ENCODE measurements at places on chromosomes 7 and 10.

DNA sequence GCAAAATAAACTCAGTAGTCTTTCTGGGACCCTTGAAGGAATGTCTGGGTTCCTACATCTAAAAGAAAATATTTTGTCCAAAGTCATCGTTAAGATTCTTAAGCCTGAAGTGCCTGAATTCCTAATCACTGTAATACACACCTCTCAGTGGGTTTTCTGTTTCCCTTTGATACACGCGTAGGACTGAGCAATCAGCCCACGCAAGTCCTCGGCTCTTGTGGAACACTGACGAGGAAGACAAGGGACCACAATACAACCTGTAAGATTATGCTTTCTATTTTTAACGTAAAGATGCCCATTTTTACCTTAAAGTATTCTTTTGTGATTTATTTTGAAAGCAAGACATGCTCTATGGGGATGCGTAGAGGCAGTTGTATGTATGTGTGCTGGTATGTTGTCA is 472.8 kb upstream of the CELF2 start:
- DNase-seq = no peak

DNA sequence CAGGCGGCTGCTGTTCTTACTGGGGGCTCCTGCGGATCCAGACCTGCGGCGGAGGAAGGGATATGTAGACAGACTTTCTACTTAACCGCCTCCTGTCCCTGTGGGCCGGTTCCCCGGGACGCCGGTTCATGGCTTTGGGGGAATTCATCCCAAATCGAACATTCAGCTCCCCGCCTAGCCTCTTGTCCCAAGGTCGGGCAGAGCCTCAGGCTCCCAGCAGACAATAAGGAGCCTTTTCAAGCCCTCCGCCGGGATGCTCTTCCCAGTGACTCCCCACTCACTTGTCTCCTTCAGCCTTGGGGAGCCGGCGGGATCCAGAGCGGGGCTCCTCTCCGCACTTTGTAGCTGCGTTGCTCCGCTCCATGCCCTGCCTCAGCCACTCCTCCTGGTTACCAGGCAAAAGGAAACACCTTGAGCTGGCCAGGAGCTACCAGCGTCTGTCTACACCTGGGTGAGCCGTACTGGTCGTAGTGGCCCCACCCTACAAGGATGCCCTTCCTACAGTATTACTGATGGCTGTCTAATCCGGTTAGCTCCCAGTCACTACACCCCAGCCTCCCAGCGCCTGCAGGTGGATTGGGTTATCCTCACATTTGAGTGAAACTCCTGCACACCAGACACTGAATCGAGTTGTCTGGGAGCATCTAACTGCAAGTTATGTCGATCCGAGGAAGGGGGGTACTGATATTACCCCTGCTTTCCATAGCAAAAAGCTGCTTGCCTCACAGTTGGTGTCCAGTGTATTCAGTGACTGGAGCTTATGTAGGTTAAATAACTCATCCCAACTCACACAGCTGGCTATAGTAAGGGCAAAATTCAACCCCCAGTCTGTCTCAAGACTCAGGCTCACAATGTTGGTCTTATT is at the start of gene C10orf95:
C10orf95 (minus strand) TSS at position 439 of the 865 bp plus-strand sequence. CDS start 450 bp downstream, outside the sequence.
- DNase-seq = no peak

- DNase-seq = no peak
Measured at GRCh38 chr7:4136501-4137110, 545.5 kb upstream of the FOXK1 start.

DNA sequence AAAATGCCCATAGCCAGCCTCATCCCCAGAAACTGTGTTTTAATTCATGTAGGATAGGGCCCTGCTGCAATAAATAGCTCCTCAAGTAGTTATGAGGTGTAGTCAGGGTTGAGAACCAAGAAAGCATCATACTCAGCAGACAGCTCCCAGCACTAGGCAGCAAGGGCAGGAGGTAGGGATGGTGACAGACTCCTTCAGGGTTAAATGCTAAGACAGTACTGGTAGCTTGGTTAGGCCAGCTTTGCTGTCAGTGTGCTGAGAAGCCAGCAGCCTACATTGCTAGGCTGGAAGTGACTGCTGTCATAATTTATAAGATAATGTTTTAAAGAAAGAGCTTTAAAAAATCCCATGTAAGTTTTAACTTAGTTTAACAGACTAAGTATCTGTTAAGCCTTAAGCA is 113.9 kb upstream of the IMMP2L start:
- no peak for DNase-seq

GRCh38 chr7:95411036-95411435 is 14.9 kb upstream of the PON3 start:
- no peak for DNase-seq

DNA sequence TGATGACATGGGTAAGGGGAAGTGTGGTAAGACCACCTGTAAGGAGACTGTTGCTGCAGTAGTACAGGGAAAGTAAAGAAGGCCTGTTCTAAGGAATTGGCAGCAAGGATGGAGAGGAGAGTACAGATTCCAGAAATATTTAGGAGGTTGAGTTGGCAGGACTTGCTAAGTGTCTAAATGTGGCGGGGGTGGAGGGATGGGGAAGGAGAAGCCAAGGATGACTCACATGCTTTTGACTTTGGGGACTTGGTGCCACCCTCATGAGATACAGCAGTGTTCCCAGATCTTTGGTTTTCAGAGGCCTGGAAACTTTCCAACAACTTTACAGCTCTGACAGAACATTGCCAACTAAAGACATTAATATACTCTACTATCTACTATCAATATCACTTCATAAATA is 45.4 kb downstream of the CDK6 start:
- DNase-seq = no peak

DNA sequence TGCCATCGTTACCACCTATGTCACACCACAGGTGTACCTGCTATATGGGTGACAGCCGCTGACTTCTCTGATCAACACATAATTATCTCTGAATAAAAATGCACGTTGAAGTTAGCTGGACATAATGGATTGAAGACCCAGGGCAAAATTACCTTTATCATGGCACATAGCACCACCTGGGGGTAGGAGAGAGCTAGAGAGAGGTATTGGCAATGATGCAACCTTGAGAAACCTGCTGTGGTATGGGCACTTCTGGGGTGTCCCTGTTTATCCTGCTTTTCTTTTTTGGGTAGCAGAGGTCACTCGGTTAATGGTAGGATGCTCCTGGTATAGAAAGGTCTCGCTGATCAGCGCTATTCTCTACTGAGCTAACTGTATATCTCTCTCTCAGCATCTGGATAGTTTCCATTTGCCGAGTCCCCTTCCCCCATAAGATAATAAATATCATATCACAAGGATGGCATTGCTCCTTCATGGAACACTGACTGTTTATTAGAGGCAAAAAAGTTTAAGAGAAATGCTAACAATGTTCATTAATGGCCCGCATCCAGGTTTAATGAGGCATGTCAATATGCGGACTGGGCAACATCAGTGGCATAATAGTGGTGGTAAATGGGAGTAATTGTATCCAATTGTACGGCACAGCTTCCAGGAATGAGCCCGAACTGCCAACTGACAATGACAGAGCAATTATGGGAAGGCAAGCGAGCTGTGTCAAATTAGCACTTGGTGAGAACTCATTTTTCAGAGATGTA is 323.1 kb downstream of the TFEC start:
- no peak for DNase-seq

GRCh38 chr7:46220066-46220630 is 299.1 kb upstream of the IGFBP3 start:
- no peak for DNase-seq

DNA sequence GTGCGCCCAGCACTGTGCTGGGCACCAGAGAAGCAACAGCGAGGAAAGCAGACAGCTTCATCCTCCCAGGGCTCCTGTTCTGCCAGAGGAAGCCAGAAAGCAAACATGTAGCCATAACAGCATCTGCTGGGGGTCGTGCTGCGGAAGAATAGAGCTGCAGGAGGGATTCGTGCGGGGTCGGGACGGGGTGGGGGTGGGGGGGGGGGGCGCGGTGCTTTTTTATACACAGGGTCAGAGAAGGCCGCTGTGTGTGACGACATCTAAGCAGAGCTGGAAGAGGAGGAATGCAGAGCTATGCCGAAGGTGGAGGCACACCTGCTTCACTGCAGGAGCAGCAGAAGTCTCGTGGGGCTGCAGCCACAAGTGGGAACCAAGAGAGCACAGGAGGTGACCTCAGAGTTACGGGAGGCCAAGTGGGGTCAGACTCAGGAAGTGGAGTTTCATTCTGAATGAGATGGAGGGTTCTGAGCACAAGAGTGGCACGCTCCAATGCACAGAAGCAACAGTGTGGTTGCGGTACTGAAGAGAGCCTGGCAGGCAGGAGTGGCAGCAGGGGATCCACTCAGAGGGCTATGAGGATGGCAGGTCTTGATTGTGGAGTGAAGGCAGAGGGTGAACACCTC is 11.1 kb downstream of the PKD1L1 start:
- no peak for DNase-seq

GRCh38 chr10:6936931-6937330 is 356.9 kb upstream of the PRKCQ start:
- no peak for DNase-seq

DNA sequence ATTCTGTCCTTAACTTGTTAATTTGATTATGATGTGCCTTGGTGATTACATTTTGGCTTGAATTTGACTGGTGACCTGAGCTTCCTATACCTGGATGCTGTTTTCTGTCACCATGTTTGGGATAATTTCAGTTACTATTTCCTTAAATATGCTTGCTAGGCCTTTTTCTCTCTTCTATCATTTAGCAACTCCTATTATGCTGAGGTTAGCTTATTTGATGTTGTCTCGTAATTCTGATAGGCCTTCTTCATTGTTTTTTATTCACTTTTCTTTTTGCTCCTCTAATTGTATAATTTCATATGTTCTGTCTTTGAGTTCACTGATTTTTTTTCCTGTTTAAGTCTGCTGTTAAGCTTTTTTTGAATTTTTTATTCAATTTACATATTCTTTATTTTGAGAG is 184.9 kb downstream of the ITGB1 start:
- no peak for DNase-seq

- no peak for DNase-seq
Measured at GRCh38 chr7:12620371-12620770, 49.9 kb downstream of the SCIN start.
